ENCODE measurements at places on chromosomes 12 and 14.

- DNase-seq = no peak
These were observed 127.6 kb downstream of the PAWR start for GRCh38 chr12:79563021-79563740.

DNA sequence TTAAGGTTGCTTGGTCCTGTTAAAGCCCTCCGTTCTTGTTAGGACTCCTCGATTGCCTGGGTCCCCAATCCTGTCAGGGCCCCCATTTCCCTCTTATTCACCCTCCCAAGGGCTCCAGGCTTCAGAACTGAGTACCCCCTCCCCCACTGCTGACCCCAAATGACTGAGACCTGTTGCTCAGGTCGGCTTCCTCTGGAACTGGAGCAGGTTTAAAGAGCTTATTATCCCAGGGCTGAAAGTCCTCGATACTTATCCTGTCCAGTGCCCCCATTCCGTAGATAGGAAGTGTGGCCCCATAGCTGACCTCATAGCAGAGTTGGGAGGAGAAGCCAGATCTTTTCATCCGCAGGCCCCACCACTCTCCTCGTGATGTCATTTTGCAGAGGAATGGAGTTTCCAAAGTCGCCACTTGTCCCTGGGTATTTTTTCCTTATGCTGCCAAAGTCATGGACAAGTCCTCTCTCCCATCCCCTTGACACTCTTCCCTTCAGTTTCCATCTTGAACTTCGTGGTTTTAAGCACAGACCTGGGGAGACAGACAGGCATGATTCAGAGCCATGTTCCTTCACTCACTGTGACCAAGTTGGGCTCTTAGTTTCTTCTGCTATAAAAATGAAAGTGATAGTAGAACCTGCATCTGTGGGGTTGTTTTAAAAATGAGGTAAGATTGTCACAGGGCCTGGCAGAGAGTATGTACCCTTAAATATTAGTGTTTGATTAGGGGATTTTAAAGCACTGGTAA, 1.2 kb downstream of the USP30 start:
- DNase-seq = peak; percentile 18

- DNase-seq = no peak
These were observed 30.4 kb downstream of the RTL1 start for GRCh38 chr14:100873096-100873482.

GRCh38 chr12:39426636-39427240, 16.2 kb downstream of the KIF21A start:
- DNase-seq = no peak

All from CD4-positive, alpha-beta T cell treated with Interferon alpha-2 for 1 hour (primary cell).